Upper lobe of right lung (tissue), 1 donor: ENCODE measurements at places on chromosomes 2 and 18. TPM values are rescaled to one million over a fixed set of nuclear protein-coding genes. Genes with fewer than 3 reads are reported as not detected.

GRCh38 chr2:186894478-186894877, 45.5 kb upstream of the ZSWIM2 start:
- no peaks in the 10 kb centered on the region for H3K27me3 ChIP-seq
- H3K4me1 ChIP-seq: no peaks in the 10 kb centered on the region
- H3K36me3 ChIP-seq: no peaks in the 10 kb centered on the region
- DNase-seq: no peak
- H3K27ac ChIP-seq: no peak overlapping the region
- no peak overlapping the region for H3K4me3 ChIP-seq

DNA sequence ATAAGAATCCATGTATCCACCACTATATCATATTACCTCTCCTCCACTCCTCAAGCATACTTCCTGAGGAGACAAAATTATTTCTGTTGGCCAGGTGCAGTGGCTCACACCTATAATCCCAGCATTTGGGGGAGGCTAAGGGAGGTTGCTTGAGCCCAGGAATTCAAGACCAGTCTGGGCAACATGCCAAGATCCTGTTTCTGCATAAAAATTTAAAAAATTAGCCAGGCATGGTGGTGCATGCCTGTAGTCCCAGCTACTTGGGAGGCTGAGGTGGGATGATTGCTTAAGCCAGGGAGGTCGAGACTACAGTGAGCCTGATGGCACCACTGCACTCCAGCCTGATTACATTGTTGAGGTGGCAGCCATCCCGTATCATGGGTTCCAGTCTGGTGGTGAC, 9.2 kb downstream of the INHA start:
- no peak for DNase-seq
- H3K36me3 ChIP-seq: no peaks in the 10 kb centered on the region
- H3K4me3 ChIP-seq: no peak overlapping the region
- no peak overlapping the region for H3K27ac ChIP-seq
- no peaks in the 10 kb centered on the region for H3K27me3 ChIP-seq
- H3K4me1 ChIP-seq: peaks cover 4% of the 10 kb centered on the region

DNA sequence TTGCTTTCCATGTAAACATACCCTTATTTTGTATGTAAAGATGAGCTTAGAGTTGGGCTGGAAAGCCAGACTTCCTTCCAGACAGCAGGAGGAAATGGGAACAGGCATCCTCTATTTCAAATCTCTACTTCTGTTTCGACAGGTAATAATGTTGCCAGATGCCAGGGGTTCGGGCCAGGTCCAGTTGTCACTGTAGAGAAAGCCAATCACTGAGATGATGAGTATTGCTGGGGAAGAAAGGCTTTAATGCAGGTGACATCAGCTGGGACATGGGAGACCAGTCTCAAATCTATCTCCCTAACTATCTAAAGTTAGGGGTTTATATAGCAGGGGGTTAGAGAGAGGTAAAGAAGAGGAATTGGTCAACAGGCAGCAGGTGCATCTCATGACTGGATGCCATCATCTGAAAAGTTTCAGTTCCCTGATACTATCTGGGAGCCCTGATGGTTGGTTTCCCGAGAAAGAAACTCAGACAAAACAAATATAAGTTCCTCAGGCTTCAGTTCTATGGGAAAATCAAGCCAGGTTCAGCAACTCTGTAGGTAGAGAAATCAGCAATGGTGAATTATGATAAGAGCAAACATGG, 9.3 kb upstream of the MTCL1 start:
- no peak for DNase-seq
- no peaks in the 10 kb centered on the region for H3K4me1 ChIP-seq
- no peak overlapping the region for H3K27ac ChIP-seq
- no peak overlapping the region for H3K4me3 ChIP-seq
- no peaks in the 10 kb centered on the region for H3K27me3 ChIP-seq

DNA sequence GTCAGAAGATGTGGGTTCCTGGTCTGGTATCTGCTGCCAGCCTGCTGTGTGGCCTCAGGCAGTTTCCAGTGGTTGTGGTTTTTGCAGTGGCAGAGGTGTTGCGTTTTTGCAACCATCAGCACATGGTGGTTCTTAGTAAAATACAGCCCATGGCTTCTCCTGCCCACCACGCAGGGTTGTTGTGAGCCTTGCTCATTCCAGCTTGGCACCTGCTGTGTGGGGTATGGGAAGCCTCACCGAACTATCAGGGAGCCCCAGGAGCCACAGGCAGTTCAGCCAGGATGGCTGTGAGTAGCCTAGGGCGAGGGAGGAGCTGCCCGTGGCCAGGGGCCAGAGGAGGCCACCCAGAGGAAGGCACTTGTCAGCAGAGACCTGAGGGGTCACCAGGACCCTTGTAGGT, 9.8 kb downstream of the ARID5A start:
- H3K36me3 ChIP-seq: peaks cover 48% of the 10 kb centered on the region
- no peak overlapping the region for H3K27ac ChIP-seq
- peaks cover 16% of the 10 kb centered on the region for H3K4me1 ChIP-seq
- no peak overlapping the region for H3K4me3 ChIP-seq

GRCh38 chr2:148517822-148518221, 126.7 kb upstream of the EPC2 start:
- H3K36me3 ChIP-seq: no peaks in the 10 kb centered on the region
- H3K27me3 ChIP-seq: no peaks in the 10 kb centered on the region
- DNase-seq: no peak
- no peak overlapping the region for H3K27ac ChIP-seq

- H3K36me3 ChIP-seq: no peaks in the 10 kb centered on the region
- peaks cover 15% of the 10 kb centered on the region for H3K4me1 ChIP-seq
- H3K27me3 ChIP-seq: no peaks in the 10 kb centered on the region
- no peak for DNase-seq
- peak overlapping the region; percentile 36 for H3K4me3 ChIP-seq
These were observed 40.6 kb upstream of the FZD5 start for GRCh38 chr2:207810200-207810788.

- no peaks in the 10 kb centered on the region for H3K27me3 ChIP-seq
- H3K27ac ChIP-seq: no peak overlapping the region
- H3K36me3 ChIP-seq: no peaks in the 10 kb centered on the region
These were observed 377.8 kb downstream of the LNPK start for GRCh38 chr2:175624211-175624761.

GRCh38 chr2:21382701-21383520, 259.1 kb downstream of the TDRD15 start:
- no peak for DNase-seq
- no peaks in the 10 kb centered on the region for H3K36me3 ChIP-seq
- no peaks in the 10 kb centered on the region for H3K4me1 ChIP-seq
- no peaks in the 10 kb centered on the region for H3K27me3 ChIP-seq

DNA sequence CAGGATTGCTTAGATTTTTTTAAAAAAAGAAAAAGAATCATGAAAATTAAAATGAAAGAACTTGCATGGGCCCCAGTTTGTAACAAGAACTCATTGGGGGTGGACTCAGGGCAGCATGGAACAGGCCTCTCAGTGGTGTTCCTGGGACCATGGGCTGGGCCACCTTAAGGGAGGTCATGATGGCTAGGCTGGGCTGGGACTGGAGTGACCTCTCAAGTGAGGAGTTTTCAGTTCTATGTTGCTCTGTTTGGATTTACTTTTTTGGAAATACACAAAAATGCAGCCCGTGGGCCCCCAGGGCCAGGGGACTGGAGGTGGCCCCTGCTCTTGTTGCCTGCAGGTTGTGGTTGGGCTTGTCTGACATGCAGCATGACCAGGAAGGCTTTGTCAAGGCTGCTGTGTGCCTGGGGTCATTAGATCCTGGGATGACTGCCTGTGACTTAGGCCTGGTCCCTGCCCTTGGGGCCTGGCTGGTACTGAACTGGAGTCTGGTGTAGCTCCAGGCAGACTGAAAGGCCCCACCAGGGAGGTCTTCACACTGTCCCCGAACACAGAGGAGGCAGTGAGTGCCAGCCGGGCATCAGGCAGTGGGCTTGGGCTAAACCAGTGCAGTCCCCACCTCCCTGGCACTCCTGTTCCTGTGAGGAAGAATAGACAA, 115.6 kb downstream of the GLI2 start:
- no peaks in the 10 kb centered on the region for H3K36me3 ChIP-seq
- H3K27me3 ChIP-seq: no peaks in the 10 kb centered on the region
- H3K27ac ChIP-seq: no peak overlapping the region
- H3K4me1 ChIP-seq: no peaks in the 10 kb centered on the region

DNA sequence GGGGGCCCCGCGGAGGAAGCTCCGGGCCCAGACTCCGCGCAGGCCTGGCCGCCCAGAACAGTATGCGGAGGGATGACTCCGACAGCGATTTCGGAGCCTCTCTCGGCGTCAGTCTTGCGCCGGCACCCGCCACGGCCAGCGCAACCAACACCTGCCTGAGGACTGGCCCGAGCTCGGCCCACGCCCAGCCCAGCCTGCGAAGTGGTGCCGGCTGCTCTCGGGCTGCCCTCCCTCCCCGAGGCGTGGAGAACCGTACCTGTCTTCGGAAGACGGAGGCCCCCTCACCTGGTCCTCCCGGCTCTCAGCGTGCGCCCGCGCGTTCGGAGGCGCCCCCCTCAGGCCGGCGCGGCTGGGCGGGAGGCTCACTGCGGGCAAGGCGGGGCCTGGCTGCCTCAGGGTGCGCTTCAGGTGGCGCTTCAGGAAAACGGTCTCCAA, at the start of gene M1AP:
Gene M1AP (minus strand): TSS at position 322 of the 435 bp plus-strand sequence. CDS start 8,055 bp downstream, outside the sequence.
- H3K4me3 ChIP-seq: no peak within 1 kb of the TSS
- no peak for DNase-seq
- H3K27ac ChIP-seq: no peak within 1 kb of the TSS
- no peaks in the 10 kb centered on the region for H3K36me3 ChIP-seq
- H3K4me1 ChIP-seq: no peaks in the 10 kb centered on the region
- peaks cover 14% of the 10 kb centered on the region for H3K27me3 ChIP-seq

DNA sequence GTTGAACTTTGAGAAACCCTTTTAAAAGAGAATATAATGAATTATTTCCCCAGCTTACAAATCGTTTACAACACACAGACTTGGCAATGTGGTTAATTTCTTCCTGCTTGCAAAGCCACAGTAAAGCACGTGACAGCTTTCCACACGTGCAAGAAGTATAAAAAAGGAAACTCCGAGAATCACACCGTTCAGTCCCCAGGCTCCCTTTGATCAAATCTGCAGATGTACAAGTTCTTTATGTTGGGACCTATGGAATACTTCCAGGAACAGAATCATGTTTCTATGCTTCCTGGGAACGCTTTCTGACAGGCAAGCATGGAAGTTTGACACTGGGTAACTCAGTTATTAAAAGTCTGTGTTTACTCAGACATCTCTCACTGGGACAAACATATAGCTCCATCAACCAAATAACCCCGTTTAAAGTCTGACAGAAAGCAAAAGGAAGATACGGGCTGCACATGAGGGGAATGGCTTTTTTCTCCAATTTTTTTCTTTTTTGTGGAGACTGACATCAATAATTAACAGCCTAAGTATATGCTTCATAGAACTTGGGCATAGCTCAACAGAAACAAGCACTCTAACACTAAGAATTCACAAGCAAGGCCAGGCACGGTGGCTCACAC, 134.8 kb downstream of the EIPR1 start:
- H3K4me3 ChIP-seq: no peak overlapping the region
- DNase-seq: no peak
- H3K27ac ChIP-seq: no peak overlapping the region
- H3K36me3 ChIP-seq: no peaks in the 10 kb centered on the region
- peaks cover 5% of the 10 kb centered on the region for H3K4me1 ChIP-seq

DNA sequence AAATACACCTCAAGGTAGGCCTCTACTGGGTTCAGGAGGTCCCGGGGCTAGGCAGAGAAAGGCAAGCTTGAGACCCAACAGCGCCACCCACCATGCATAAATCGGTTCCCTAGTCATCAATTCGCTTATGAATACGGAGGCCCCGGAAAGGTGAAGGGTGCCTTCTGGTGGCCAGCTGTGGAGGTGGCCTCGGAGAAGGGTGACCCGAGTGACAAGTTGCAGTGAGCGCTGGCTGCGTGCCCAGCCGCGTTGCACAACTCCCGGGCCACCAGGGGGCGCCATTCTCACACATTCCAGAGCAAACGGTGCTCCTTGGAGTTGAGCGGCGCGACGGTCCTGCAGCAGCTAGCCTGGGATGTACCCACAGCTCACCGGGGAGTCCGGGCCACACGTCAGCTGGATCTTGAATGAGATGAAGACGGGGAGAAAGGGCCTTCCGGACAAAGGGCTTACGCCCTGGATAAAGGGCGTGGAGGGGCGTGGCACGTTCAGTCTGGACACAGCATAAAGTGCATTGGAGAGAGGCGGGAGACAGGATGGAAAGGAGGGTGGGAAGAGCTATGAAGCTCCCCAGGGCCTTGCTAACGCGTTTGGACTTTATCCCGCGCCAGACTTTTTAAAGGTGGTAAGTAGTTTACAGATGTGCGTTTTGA, 20.4 kb downstream of the TMSB10 start:
- peak; percentile 98 for DNase-seq
- H3K27me3 ChIP-seq: no peaks in the 10 kb centered on the region
- H3K4me1 ChIP-seq: peaks cover 24% of the 10 kb centered on the region
- peak overlapping the region; percentile 49 for H3K4me3 ChIP-seq
- no peaks in the 10 kb centered on the region for H3K36me3 ChIP-seq

DNA sequence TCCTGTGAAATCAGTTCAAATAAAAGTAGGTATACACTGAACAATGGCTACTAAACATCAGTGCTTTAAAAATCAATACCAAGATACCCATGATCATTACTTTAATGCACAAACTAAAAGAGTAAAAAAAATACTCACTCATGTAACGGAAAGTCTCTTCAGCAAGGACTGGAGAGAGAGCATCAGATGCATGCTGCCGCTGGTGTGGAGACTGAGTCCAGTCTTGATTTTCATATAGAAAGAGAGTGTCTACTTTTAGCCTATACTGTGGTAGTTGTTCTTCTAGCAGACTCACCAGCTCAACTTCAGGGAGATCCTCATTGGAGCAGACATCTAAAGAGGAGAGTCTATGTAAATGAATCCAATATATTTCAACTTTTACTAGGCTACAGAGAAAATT, 44.0 kb downstream of the TRAK2 start:
- no peaks in the 10 kb centered on the region for H3K36me3 ChIP-seq
- H3K27ac ChIP-seq: no peak overlapping the region
- peaks cover 46% of the 10 kb centered on the region for H3K4me1 ChIP-seq
- no peaks in the 10 kb centered on the region for H3K27me3 ChIP-seq
- no peak overlapping the region for H3K4me3 ChIP-seq
- DNase-seq: no peak

DNA sequence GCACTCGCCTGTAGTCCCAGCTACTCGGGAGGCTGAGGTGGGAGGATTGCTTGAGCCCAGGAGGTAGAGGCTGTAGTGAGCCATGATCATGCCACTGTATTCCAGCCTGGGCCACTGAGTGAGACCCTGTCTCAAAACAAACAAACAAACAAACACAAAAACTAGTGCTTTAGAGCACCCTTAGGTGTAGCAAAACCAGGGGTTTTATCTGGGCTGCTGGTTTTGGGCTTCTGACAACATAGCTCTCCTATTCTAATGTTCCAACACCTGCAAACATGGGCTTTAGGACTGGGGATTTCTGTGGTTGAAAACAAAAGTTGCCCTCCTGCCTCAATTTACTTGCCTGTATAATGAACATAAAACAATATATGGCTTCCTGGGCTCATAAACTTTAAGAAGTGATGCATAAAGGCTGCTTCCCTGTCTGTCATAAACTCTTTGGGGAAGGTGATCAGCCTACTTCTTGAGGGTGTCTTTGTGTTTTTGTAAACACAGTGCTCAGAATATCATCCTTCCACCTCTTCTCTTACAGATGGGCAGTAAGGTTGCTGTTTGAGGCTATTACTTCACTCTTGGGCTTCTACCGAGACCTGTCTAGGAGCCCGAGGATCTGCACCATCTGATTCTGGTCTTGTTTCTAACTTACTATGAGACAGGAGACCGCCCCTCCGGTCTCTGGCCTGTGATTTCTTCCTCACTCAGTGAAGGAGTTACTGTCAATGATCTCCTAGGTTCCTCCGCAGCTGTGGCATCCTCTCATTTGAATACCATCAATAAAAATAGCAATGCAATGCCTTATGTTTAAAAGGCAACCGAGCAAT, 246.5 kb downstream of the MYCN start:
- no peak overlapping the region for H3K4me3 ChIP-seq
- no peaks in the 10 kb centered on the region for H3K4me1 ChIP-seq
- no peak overlapping the region for H3K27ac ChIP-seq
- no peak for DNase-seq
- H3K36me3 ChIP-seq: no peaks in the 10 kb centered on the region
- H3K27me3 ChIP-seq: no peaks in the 10 kb centered on the region

SERPINB12 gene
- not detected for total RNA-seq

NYAP2 gene
- total RNA-seq: 0.93 TPM
